ENCODE measurements at places on chromosomes 16 and 17.
A peak's percentile ranks its signal among the peaks of the same experiment; 100 is the strongest.

DNA sequence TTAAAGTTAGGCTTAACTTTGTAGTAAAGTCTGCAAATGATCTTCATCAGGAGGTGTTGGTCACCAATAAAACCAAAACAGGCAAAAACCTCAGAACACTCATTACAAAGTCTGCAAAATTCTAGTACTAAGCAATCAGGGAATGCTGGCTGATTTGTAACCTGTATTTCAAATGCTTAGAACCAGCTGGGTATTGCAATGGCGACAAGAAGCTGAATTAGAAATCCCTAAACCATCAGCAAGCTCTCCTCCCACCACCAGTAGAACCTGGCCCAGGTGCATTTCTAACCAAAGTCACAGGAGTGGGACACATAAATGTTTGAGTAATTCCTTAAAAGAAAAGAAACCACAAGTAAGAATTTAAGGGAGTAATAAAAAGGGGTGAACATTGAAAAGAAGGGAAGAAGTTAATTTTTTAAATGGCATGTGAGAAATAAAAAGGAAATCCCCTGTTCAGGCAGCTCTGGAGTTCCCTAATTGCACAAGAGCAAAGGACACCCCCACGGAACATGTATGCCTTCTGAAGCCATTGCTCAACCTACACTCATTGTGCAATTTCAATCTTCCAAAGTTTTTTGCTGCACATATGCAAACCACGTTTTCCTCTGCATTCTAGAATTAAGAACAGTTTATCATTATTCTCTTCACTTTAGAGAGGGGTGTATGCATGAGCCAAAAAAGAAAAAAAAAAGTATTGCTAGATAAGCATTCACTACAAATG is 102.9 kb downstream of the HIC1 start:
- peak; percentile 98 for DNase-seq

DNA sequence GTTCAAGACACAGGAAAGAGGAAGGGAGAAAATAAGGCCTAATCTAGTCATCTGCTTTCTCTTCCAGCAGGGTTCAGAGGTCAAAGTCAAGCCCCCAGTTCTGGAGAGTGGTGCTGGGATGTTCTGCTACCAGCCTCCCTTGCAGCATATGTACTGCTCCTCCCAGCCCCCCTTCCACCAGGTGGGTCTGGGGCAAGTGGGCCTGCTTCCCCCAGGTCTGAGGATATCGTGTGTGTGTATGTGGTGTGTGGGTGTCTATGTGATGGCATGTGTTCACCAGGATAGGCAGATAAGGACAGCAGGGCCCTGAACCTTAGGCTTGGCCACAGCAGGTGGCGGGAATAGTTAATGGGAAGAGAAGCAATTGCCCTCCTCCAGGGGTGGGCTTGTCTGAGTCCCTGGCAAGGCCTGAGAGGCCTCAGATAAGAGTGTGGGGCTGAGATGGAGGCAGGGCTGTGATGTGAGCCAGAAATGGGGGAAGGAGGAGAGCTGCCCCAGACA is 21.1 kb downstream of the FOXN1 start:
- DNase-seq = no peak

- no peak for DNase-seq
These were observed 3.6 kb upstream of the ITGA3 start for GRCh38 chr17:50052241-50052796.

- DNase-seq = no peak
These were observed 71.3 kb downstream of the IL21R start for GRCh38 chr16:27473101-27473900.

- DNase-seq = no peak
These were observed 212.1 kb downstream of the CCDC182 start for GRCh38 chr17:57532966-57533365.

- DNase-seq = no peak
These were observed 8.0 kb upstream of the SLC35B1 start for GRCh38 chr17:49715717-49716279.

- DNase-seq = no peak
These were observed 18.4 kb upstream of the EXOSC6 start for GRCh38 chr16:70270176-70270575.

- DNase-seq = no peak
These were observed 50.2 kb upstream of the ATF7IP2 start for GRCh38 chr16:10335681-10336080.

DNA sequence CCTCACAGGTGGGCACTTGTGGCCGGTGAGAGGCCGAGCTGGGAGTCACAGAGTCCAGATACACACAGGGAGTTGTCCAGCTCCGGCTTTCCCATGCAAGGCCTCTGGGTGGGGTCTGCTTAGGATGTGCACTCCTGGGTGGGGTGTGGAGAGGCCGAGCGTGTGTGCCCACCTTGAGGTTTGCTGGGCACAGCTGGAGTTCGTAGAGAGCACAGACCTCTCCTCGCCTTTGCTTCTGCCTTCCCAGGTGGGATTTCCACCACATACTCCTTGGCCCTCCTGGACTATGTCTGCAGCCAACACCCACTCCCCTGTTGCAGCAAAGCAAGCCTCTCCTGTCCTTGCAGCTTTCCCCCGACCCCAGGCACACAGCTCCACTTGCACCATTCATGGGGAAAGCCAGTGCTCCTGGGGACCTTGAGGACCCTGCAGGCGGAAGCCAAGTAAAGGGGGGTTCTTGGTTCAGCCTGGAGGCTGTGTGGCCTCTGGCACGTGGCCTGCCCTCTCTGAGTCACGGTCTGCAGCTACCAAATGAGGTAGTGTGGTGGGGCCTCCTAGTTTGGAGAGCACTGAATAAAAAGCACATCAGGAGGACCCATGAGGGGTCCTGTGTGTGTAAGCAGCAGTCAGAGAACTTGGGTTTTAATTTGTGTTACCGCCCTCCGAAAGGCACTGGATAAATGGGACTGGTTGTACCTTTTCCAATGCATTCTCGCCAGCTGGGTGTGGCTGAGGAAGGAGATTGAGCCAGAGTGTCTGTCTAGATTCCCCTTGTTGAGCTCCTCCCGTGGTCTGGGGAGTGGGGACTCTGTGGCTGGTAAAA is 31.5 kb downstream of the MPRIP start:
- no peak for DNase-seq

DNA sequence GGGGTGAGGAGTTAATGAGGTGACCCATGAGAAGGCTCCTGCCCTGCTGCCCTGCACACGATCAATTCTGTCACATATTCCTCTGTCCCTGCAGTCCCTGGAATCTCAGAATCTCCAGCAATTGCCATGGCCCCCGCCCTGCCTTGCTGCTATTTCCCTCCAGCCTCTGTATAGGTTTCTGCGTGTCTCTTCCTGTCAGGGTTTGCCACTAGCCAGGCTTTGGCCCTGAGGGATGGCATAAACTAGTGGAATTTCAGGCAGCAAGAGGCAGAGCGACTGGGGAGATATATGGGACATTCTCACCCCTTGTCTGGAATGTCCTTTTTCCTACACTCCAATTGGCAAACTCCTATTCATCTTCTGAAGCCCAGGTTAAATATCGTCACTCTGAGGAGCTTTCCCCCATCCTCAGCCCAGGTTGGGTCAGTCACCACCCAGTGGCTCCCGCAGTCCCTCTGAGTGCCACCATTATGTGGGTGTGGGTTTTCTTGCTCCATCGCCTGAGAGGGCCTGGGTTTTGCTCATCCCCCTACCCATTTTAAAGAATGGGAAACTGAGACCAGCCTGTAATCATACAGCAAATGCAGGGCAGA is 15.5 kb upstream of the NATD1 start:
- no peak for DNase-seq

- peak; percentile 9 for DNase-seq
These were observed 2.0 kb downstream of the LUC7L3 start for GRCh38 chr17:50721194-50722010.

DNA sequence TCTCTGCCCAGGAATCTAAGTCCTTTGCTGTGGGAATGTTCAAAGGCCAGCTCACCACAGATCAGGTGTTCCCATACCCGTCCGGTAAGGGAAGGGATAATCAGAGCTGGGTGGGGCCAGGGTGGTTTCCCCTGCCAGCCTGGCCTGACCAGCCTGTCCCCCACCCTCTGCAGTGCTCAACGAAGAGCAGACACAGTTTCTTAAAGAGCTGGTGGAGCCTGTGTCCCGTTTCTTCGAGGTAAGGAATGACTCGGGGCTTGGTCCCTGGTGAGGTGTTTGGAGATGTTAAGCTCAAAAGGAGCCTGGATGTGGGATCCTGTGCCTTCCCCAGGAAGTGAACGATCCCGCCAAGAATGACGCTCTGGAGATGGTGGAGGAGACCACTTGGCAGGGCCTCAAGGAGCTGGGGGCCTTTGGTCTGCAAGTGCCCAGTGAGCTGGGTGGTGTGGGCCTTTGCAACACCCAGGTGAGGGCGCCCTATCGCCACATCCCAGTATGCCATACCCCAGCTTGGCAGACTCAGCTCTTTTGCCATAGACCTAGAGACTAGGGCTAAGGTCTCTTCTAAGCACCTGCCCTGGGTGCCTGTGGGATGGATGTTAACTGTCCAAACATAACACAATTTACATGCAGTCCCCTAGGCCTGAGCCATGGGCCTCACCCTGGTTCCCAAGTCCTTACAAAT is 997 bp downstream of the ACADVL start:
- peak; percentile 66 for DNase-seq

DNA sequence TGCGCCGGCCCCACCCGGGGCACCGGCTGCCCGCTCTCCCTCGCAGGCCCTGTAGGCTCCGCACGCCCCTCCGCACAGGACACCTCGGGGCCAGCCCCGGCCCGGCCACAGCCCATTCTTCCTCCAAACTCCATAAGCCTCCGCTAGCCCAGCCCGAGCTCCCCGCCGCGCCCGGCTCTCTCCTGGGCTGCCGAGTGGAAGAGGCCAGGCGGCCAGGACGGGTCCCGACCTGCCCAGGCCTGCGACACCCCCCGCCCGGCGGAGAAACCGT is 397 bp downstream of the NCOR1 start:
- DNase-seq = peak; percentile 25

DNA sequence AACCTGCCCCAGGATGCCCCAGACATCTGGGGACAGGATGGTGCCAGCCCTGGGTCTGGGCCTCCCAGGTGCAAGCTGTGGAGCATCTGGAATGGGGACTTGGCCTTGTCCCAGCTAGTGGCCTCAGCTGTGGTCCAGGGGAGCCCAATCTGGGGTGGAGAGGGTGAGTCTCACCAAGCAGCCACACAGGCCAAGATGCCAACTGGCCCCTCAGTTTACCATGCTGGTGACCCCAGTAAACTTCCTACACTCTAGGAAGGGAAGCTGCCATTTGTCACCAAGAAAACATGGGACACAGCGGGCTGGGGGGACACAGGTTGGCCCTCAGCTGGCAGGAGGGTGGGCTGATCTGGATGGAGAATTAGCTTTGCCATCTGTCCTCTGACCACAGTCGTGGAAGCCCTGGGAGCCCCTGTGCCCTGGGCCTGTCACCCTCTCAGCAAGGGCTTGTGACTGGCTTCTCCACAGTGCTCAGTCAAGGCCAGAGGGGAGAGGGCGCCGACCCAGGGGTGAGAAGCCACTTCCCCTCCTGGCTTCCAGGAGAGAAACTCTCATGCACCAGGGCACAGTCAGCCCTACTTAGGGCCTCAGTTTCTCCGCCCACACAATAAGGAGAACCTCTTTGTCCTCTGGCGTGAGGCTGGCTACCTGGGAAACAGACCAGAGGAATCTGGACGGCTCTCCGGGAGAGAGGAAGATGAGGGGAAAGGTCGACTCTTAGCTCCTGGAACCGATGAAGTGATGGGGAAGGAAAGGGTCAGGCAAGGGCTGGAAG is 126.4 kb upstream of the SMURF2 start:
- DNase-seq = no peak

- no peak for DNase-seq
These were observed 4.1 kb downstream of the CISD3 start for GRCh38 chr17:38733982-38734973.

DNA sequence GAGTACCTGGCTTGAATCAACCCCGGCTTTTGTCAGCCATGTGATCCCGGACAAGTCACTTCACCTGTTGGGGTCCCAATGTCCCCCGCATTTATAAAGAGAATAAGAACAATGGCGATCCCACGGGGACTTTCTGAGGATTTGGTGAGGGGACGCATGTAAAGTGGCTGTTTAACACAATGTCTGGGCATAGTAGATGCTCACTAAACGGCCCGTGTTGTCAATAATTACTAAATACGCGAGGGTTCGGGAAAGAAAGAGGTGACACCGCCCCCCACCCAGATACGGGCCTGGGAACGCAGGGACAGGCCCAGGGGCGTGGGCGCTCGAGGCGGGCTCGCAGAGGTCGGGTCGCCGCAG is 1.8 kb downstream of the SYNGR3 start:
- DNase-seq = no peak

- DNase-seq = peak; percentile 64
These were observed 9.3 kb upstream of the WBP2 start for GRCh38 chr17:75864448-75864871.

GRCh38 chr17:915538-916201 is 63.9 kb downstream of the NXN start:
- no peak for DNase-seq

- no peak for DNase-seq
These were observed 1.6 kb downstream of the CA4 start for GRCh38 chr17:60151355-60151754.

DNA sequence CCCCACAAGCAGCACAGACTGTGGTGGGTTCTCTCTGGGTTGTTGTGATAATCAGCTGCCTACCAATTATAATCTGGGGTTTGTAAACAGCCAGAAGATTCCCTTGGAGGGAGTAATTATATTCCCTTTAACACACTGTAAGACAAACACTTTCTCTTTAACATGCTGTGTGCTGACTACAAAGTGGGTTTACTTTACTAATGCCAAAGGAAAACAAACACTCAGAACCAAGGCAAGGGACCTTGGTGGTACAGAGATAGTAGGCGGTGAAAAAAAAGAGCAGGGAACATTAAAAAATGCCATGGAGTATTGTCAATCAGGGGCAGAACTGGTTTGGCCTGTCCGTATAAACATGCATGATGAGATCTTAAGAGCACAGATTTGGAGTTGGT is 3.0 kb upstream of the VAT1L start:
- DNase-seq = no peak

- no peak for DNase-seq
These were observed 9.0 kb upstream of the CLEC18A start for GRCh38 chr16:69942099-69942491.

DNA sequence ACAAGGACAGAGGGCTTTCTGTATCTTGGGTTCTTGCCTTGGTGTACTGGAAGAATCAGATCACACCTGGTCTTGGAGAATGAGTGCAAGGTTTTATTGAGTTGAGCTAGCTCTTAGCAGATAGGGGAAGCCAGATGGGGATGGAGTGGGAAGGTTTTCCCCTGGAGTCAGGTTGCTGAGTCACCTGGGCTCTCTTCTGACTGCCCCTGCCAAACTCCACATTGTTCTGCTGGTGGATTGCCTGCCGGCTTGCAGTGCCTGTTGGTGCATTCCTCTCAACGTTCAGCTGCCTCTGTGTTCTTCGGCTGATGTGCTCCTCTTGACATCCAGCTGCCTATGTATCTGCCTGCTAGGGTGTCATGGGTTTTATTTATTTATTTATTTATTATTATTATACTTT is 1431.1 kb downstream of the CDH8 start:
- DNase-seq = no peak

DNA sequence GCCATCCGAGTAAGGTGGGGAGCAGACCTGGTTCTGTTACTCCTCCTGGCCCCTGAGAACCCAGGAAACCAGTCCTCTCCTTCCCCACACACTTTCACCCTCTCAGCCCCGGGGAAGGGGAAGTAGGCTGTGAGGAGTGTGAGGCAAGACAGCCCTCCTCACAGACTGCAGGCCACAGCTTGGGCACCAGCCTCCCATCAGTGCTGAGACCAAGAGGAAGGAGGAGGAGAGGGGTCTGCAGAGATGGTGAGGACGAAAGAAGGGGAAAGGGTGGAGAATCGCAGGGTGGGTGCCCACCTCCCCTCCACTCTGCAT is 7.0 kb downstream of the G6PC3 start:
- no peak for DNase-seq
